Naive thymus-derived CD8-positive, alpha-beta T cell (primary cell): ENCODE measurements at places on chromosomes 2 and 18. TPM values are rescaled to one million over a fixed set of nuclear protein-coding genes. Genes with fewer than 3 reads are reported as not detected.

- H3K4me1 ChIP-seq: peaks cover 23% of the 10 kb centered on the region
- DNase-seq: no peak
- H3K4me3 ChIP-seq: no peak overlapping the region
- H3K36me3 ChIP-seq: peaks cover 23% of the 10 kb centered on the region
- H3K27me3 ChIP-seq: no peaks in the 10 kb centered on the region
These were observed 387.6 kb downstream of the NBAS start for GRCh38 chr2:15173501-15173900.

Gene BOLL
- total RNA-seq: not detected

DNA sequence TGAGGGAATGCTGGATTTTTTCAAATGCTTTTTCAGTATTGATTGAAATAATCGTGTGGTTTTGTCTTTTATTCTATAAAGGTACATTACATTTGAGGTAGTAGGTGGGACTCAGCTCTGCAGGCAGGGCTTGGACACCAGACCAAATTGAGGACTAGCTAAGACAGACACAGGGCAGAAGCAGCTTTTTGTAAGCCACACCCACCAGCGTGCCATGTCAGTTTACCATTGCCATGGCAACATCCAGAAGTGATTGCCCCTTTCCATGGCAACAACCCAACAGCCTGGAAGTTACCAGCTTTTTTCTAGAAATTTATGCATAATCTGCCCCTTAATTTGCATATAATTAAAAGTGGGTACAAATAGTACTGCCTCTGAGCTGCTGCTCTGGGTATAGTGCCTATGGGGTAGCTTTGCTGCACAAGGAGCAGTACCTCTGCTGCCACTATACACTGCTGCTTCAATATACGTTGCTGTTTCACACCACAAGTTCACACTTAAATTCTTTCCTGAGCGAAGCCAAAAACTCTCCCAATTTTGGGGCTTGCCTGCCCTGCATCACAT is 23.6 kb upstream of the VWA3B start:
- H3K27ac ChIP-seq: no peak overlapping the region
- no peaks in the 10 kb centered on the region for H3K4me1 ChIP-seq
- DNase-seq: no peak
- H3K4me3 ChIP-seq: no peak overlapping the region

DNA sequence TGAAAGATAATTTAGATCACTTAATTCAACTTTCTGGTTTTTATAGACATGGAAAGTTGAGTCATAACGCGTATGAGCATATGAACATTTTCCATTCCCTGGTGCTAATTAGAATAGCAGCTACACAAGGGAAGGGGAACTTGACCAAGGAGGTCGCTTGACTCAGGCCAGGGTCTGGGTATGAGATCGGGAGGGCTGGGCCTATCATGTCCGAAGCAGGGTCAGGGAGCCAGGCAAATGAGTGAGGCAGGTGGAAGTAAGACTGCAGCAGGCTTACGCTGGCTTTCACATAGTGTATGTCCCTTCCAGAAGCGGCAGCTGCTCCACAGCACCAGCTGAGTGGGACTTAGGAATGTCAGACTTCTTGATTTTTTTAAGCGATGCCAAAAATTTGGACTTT is 14.7 kb downstream of the RALB start:
- H3K36me3 ChIP-seq: peaks cover 2% of the 10 kb centered on the region
- DNase-seq: no peak
- H3K4me3 ChIP-seq: no peak overlapping the region
- no peak overlapping the region for H3K27ac ChIP-seq
